Spinal cord (tissue), 10 donors: ENCODE measurements at places on chromosomes 2 and 18.

- DNase-seq: no peak
These were observed 78.5 kb downstream of the FMNL2 start for GRCh38 chr2:152413228-152414030.

DNA sequence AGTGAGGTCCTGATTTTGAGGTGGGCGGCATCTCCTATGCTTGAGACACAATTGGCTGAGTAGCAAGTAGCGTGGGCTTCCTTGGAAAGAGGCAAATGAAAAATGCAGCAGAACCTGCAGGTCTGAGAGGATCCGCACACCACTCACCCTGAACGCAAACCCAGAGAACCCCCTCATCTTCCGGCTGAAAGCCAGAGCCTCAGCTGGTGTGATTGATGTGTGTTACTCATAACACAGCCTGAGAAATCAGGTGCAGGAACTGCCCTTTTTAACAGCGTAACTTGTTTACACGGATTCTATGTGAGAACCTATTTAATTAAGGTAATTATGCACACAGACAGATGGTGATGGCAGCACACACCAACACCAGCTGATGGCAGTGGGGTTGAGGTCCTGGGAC, 123.4 kb downstream of the MRO start:
- DNase-seq: no peak

DNA sequence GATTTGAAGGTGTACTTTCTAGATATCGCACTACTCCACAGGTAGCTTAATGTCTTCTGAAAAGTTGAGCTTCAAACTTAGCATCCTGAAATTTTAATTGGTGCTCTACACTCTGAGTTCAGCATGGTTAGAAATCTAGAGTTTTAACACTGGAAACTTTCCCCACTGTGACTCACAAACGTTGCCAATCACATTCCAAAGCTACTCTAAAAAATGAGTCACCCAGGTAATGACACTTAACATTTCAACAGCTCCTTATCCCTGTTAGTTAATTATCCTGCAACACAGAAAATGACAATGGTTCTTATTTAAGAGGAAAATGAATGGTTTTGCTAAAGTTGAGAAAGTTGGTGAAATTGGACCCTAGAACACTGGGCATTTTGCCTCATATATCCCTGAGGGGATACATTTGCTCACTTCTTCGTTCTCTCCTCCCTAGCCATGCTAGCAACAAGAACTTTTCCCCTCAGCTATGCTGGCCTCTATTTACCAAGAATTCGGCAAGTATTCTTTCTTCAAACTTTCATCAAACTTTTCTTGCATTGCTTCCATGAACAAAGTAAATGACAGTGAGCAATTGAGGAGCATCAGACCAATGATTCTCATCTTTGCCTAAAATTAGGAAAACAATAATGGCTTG, 1024.1 kb upstream of the KLHL29 start:
- no peak for DNase-seq

DNA sequence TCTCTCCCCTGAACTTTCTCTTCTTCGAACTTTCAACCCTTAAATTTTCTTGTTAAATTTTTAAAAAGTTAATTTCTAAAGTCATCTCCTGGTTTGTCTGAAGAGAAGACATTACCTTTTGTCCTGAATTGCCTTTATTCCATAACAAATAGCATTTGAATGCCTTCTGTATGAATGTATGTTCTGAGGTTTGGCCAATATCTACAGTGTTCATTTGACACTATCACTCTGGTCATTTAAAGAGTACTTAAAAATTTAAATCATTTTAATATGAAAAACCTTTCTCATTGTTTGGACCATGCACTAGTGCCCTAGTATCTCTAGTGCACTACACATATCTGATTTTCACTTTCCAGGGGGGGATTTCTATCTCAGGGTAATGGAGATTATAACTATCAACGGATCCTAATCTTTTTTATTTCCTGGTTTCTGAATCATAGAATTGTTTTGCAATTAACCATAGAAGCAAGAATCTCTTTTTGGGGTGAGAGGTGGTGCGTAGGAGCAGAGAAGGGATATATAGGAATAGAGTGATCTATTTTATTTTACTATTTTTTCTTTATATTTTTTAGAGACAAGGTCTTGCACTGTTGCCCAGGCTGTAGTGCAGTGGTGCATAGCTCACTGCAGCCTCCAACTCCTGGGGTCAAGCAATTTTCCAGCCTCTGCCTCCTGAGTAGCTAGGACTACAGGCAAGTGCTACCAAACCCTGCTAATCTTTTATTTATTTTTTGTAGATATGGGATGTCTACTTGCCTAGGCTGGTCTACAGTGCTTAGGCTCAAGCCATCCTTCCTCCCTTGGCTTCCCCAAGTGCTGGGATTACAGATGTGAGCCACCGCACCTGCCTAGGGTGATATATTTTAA, 25.5 kb downstream of the TANC1 start:
- DNase-seq: no peak

GRCh38 chr2:137348301-137348700, 583.0 kb downstream of the THSD7B start:
- peak; percentile 7 for DNase-seq

GRCh38 chr2:232666051-232666805, 30.9 kb upstream of the GIGYF2 start:
- DNase-seq: no peak

- no peak for DNase-seq
These were observed 4.5 kb downstream of the HNMT start for GRCh38 chr2:137968477-137969417.

DNA sequence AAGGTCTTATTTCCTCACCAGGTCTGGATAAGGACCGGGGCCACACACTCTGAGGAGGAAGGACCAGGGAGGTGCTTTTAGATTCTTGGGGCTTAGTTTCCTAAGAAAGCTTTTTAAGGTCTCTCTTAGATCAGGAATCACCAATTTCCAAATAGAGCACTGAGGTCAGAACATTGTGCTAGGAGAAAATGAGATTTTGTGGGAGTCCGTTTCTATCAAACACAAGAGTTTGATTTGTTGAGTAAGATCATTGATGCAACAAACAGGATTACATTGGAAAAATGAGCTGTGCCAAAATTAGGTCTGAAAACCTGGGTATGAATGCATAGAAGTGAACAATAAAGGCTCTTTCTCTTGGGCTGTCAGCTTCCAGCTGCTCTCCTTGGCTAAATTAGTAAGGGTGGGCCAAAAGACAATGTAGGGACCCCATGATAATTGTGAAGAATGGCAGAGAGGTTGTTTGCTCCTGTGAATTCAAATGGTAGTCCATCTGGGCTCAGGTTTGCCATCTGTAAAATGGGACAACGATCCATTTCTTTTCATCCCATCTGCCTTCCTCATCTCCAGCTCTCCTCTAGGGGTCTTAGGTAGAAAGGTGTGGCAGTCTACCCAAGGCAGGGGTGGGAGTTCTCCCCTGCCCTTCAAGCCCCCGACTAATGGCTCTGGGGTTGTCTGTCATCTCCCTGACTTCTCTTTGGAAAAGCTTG, 20.0 kb downstream of the IGFBP2 start:
- no peak for DNase-seq

GRCh38 chr2:7077660-7078267, 160.6 kb downstream of the RNF144A start:
- DNase-seq: no peak

GRCh38 chr2:223102040-223102400, 50.0 kb downstream of the KCNE4 start:
- DNase-seq: no peak

- DNase-seq: no peak
These were observed 146.3 kb downstream of the GCA start for GRCh38 chr2:162490052-162490717.

GRCh38 chr18:76255070-76255683, 239.9 kb downstream of the ZNF516 start:
- DNase-seq: no peak

- DNase-seq: no peak
These were observed 57.7 kb downstream of the LCLAT1 start for GRCh38 chr2:30504731-30505130.

- DNase-seq: no peak
These were observed 12.4 kb downstream of the CNNM3 start for GRCh38 chr2:96828436-96828835.

DNA sequence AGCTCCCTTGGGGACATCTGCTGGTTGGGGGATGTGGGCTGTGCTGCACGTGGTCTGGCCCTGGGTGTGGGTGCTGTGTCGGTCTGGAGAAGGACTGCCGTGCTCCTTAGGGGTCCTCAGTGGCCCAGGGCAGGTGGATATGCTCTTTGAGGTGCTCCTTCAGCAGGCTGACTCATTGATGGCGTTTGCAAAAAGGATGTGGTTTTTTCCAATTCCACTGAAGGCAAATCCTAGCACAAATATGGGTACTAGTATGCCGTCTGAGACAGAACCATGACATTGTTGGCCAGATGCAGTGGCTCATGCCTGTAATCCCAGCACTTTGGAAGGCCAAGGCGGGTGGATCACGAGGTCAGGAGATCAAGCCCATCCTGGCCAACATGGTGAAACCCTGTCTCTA, 3.3 kb downstream of the PPP1R7 start:
- no peak for DNase-seq

DNA sequence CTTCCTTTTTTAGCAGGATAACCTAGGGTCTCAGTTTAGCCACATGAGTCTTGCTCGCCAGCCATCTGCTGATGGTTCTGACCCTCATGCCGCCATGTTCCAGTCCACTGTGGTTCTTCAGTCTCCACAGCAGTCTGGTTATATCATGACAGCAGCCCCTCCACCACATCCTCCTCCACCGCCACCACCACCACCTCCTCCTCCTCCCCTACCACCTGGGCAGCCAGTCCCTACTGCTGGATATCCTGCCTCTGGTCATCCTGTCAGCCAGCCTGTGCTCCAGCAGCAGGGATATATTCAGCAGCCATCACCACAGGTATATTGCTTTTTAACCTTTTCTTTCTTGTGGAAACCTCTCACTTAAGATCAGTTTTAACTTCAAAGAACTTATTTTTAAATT, 89.9 kb upstream of the UBXN4 start:
- DNase-seq: no peak

DNA sequence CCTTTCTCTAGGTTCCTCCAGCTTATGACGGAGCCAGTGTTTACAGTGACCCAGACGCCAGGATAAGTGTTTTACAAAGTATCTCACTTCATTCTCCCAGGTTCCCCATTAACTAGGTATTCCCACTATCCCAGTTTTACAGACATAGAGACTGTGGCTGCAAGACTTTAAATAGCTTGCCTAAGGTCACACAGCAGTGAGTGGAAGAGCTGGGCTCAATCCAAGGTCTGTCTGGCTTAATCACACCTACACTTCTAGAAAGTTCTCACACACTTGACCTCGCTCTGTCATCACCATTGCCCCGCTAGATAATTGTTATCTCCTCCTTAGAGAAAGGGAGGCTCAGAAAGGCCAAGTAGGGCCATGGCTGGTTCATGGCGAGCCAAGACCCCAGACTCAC, 110.2 kb downstream of the ANTXR1 start:
- DNase-seq: no peak

DNA sequence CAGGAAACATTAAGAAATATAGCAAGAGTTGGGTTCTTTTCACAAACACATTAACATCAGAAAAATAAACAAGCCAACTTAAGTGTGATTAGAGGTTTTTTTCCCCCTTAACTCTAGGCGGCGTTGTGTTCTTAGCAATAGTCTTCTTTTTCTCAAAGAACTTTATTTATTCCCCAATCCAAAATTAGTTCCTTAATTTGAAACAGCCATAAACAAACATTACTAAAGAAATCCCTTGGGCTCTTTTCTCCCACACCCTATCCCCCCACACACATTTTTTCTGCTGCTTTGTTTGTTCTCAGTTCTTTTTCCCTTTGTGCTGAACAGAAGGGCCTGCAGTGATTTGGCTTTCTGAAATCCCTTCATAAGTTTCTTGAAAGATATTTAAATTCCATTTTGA, 13.2 kb upstream of the MYO1B start:
- DNase-seq: no peak

- no peak for DNase-seq
These were observed 23.0 kb upstream of the MSGN1 start for GRCh38 chr2:17793296-17793695.

GRCh38 chr2:182078988-182079602, 93.4 kb downstream of the PPP1R1C start:
- DNase-seq: no peak

DNA sequence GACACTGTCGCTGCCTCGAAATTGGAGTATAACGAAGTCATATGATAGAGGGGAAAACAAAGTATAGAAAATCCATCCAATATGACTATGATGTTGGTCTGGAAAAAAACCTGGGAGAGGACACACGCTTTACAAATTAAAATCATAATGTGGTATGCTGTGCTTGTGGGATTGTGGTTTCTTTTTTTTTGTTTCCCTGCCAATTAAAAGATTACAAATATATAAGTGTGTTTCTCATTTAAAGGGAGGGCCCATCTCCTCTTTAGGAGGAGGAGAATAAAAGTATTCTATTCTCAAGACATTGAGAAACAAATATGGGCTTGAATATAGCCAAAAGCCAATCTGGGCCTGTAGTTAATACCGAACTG, 86.6 kb downstream of the EPHA4 start:
- DNase-seq: no peak

DNA sequence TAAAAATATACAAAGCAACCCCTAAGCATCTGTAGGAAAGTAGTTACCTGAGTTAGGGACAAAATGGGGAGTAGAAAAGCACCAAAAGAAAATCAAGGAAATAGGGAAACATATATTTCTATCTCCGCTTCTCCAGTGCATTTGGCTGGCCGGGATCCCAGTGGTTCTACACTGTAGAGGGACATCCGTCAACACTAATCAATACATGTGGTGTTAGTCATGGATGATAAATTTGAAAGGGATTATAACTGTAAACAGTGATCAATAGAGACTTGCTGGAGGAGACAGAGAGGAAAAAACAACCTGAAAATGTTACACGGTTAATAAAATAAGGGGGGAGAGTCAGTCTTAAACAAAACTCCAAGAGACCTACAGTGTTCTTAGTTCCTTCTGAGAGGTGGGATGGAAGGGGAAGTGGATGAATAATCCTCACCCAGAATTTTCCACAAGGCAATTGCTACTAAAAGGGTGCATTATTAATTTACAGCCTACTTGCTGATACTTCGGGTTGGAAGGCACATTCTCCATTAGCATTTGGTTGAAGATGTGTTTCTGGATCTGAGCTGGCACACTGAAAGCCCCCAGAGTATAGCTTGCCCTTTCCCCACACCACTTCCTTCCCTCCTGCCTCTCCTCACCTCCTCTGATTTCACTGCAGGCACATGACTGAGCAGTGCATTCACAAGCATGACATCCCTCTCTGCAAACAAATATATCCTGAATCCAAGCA, 530.0 kb downstream of the BCL11A start:
- no peak for DNase-seq

GRCh38 chr2:144470816-144471215, 49.1 kb downstream of the ZEB2 start:
- DNase-seq: no peak

GRCh38 chr18:12852566-12853315, 31.3 kb downstream of the PTPN2 start:
- DNase-seq: no peak
